ENCODE measurements at places on chromosomes 3 and 15.

DNA sequence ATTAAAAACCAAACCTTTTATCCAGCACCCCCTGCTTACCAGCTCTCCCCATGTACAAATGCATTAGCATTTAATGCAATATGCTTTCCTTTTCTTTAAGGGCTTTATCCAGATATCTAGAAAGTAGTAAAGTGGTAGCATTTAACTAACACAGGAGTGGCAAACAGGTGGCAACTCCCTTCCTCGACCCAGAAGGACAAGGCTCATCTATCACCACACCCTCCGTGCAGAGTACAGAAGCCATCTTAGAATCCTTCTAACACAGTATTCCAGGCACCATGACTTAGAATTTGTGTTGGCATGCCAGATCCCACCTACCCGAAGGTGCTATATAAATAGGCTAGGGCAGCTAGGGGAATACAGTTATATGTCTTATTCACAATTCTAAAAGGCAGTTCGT, 148.6 kb upstream of the NSMCE3 start:
- no peak for DNase-seq

DNA sequence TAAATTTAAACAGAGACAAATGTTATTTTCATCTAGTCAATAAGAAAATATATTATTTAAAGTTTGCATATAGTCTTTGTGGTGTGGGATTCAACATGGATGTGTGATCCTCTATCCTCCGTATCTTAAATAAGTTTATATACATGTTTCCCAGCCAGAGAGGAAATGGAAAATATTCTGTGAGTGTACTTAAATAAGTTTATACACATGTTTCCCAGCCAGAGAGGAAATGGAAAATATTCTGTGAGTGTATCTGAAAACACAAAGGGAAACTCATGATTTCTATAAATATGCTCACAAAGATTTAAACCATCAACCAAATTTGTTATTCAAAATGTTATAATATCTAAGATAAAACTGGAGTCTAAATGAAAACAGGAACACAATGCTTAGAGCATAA, 110.0 kb upstream of the MELTF start:
- DNase-seq = no peak

DNA sequence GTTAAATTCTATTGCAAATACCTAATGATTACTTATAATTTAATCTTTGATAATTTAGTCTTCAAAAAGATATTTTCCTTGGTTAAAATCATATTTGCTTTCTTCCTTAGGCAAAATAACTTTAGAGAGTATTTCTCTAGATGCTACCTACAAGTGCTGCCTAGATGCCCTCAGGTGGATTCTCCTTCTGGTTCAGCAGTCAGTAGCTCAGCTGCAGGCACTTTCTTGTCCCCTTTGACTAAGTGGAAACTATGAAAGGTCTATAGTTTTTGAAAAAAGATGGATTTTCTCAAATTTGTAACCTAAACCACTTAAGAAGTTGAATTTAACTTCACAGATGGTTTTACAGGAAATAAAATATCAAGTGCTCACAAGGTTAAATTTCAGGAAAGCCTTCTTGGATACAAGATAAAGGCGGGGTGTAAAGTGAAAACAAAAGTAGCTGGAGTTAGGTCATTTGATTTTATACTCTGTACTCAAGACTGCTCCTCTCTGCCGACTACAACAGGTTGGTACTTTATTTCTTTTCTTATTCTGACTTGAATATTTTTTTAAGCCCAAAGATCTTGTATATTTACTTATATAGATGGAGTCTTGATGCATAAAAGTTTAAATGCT, at the start of gene ACKR4:
ACKR4 (plus strand) TSS at position 455 of the 618 bp plus-strand sequence. CDS start 3,128 bp downstream, outside the sequence.
- no peak for DNase-seq

- DNase-seq = no peak
Observed at GRCh38 chr15:39357480-39358268, 223.2 kb upstream of the THBS1 start.

GRCh38 chr15:81327516-81327915, 3.6 kb upstream of the STARD5 start:
- DNase-seq = no peak

Data from sciatic nerve (tissue), 2 donors.